ENCODE measurements at places on chromosomes 2 and 18.

GRCh38 chr2:223590964-223591363 is 11.2 kb downstream of the SCG2 start:
- no peak for DNase-seq

- no peak for DNase-seq
Observed at GRCh38 chr18:9708057-9708433, at the start of gene RAB31. Gene RAB31, plus strand, starts transcription at chr18:9708301. Its CDS starts 105 bp downstream, at chr18:9708406.

DNA sequence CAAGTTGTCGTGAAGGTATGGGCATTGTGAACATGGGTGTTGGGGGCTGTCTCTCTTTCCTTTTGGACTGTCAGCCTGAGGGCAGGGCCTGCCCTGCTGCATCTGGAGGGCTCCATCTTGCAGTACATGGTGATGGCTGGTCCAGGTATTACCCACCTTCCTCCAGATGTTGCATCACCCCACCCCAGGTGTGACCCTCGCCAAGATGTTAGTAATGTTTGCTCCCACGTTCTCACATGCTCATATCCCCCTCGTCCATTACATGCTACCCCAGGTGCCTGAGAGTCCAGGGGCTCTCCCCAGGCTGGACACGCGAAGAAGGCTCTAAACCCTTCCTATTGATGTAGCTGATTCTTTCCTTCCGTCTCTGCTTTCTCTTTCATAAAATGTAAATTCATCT is 13.9 kb downstream of the ZAP70 start:
- DNase-seq = no peak

- DNase-seq = no peak
Observed at GRCh38 chr2:33931164-33931563, 332.1 kb upstream of the FAM98A start.

GRCh38 chr18:45156946-45157345 is 458.3 kb upstream of the SLC14A2 start:
- DNase-seq = no peak

DNA sequence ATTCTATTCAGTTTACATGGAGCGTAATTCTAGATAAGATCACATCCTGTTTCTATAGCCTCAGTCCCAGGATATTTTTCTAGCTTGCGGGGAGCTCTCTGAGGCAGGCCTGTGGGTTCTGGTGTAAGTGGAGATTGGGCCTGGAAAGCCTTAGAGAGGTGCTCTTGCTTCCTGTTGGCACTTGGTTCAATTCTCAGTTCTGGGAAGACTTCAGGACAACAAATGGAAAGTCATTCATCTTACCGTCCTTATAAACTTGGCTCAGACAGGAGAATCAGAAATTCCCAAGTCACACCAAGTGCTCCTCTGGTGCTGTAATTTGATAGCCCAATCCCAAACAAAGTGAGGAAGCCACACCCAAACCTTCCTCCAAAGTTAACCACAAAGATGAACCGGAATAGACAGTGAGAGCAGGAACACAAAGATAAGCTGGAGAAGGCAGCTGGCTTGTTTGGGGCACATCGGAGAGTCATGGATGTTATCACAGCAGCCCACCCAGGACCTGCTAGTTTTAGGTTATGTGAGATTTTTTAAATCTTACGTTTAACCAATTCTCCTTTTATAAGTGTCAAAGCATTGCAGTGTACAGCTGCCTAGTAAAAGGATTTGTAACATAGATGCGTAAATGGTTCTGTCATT is 144.3 kb upstream of the MAP3K20 start:
- no peak for DNase-seq

DNA sequence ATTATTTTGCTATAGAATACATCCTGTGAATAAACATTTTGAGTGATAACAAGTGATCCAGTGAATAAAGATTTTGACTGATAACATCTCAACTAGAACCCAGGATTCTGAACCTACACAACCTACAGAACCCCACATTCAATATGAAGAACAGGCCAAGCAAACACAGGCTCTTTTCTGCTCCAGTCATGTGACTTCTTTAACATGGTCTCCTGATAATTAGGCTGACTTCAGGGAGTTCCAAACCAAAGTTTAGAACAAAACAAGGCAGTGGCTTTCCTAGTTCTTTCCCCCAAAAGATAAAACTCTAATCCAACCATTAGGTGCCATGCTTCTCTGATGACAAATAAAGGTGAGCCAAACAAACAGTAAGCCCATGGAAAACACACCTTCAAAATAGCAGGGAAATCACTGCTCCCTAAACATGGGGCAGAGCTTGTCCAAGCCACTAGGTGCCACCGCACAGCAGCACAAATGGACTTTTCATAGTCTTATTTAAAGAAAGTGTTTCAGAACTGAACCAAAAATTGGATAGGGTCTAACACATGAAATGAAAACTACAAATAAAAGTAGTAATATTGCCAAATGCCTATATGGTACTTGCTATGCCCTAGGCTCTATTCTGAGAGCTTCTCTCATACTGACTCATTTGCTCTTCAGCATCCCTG is 95.3 kb downstream of the EVA1A start:
- peak; percentile 30 for DNase-seq

- no peak for DNase-seq
Observed at GRCh38 chr2:37809525-37809924, 115.6 kb upstream of the RMDN2 start.

- peak; percentile 4 for DNase-seq
Observed at GRCh38 chr2:137838255-137839092, 125.8 kb upstream of the HNMT start.

All from DND-41 (cell line).